SK-N-SH (cell line): ENCODE measurements at places on chromosomes 7 and 10.

- H3K4me1 ChIP-seq = no peaks in the 10 kb centered on the region
- H3K27me3 ChIP-seq = peaks cover 8% of the 10 kb centered on the region; the same call in 1 of the 2 replicates
- no peak for DNase-seq
- no peak overlapping the region for H3K4me3 ChIP-seq
Observed at GRCh38 chr7:17010637-17011300, 129.0 kb upstream of the AGR3 start.

DNA sequence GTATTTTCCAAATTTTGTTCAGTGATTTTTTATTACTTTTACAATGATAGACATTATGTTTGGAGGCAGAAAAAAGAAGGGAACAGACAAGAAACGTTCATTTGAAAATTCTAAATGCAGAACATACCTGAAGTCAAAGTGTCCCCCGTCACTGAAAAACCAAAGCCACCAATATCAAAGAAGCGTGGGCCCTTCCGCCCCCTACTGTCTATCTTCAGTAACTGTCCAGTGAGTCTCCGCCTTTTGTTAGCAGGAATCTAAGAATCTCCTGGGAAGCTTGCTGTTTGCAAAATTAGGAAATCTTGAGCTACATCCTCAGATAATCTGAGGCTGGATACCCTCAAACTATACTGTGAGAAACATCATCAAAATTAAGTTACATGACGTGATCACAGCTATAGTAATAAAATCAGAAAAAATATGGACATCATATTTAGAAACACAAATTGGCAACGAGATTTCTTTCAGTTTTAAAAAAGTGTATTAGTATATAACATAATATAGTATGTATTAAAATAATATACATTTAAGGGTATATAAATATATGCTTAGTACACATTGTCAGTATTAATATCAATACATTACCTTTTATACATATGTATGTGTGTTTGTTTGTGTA is 169.3 kb upstream of the AKR1E2 start:
- H3K27ac ChIP-seq = no peak overlapping the region
- H3K27me3 ChIP-seq = no peaks in the 10 kb centered on the region
- DNase-seq = peak; percentile 49
- H3K4me1 ChIP-seq = peaks cover 22% of the 10 kb centered on the region; the same call in 1 of the 2 replicates

- no peak overlapping the region for H3K4me3 ChIP-seq
- no peak overlapping the region for H3K27ac ChIP-seq
- no peaks in the 10 kb centered on the region for H3K4me1 ChIP-seq
- H3K36me3 ChIP-seq = no peaks in the 10 kb centered on the region
- no peak for DNase-seq
- H3K27me3 ChIP-seq = no peaks in the 10 kb centered on the region
Observed at GRCh38 chr7:23746629-23747028, 36.6 kb downstream of the STK31 start.

- no peaks in the 10 kb centered on the region for H3K4me1 ChIP-seq
- DNase-seq = no peak
- H3K4me3 ChIP-seq = no peak overlapping the region
- no peak overlapping the region for H3K27ac ChIP-seq
- H3K27me3 ChIP-seq = peaks cover 61% of the 10 kb centered on the region
Observed at GRCh38 chr7:151769188-151769821, 107.6 kb downstream of the PRKAG2 start.

DNA sequence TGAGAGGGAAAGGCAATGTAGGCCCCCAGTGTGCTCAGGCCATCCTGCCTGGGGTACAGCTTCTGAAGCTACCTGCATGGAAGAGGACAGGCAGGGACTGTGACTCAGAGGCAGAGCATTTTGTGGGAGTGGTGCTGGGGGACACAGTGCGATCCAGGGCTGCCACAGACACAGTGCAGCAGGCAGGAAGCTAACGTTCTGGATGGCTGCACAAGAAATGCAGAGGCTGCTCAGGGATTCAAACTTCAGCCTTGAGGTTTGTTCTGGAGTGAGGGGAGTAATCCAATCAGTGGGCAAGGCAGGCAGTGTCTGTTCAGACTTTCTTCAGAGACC is 648.0 kb upstream of the IGFBP3 start:
- no peaks in the 10 kb centered on the region for H3K36me3 ChIP-seq
- peak; percentile 12 for DNase-seq
- no peak overlapping the region for H3K4me3 ChIP-seq

DNA sequence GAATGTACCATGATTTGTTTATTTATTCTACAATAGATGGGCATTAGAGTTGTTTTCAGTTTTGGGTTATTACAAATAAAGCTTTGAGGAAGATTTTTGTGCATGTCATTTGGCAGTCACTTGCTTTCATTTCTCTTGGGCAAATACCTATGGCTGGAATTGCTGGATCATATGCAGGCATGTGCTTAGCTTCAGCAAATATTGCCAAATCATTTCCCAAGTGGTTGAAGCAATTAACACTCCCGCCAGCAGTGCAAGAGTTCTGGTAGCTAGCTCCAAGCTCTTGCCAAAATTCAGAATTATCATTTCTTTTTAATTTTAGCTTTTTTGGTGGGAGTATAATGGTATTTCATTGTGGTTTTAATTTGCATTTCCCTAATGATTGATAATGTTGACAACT is 32.9 kb upstream of the PCBD1 start:
- no peaks in the 10 kb centered on the region for H3K4me1 ChIP-seq
- no peaks in the 10 kb centered on the region for H3K36me3 ChIP-seq
- peaks cover 26% of the 10 kb centered on the region for H3K27me3 ChIP-seq
- H3K27ac ChIP-seq = no peak overlapping the region

DNA sequence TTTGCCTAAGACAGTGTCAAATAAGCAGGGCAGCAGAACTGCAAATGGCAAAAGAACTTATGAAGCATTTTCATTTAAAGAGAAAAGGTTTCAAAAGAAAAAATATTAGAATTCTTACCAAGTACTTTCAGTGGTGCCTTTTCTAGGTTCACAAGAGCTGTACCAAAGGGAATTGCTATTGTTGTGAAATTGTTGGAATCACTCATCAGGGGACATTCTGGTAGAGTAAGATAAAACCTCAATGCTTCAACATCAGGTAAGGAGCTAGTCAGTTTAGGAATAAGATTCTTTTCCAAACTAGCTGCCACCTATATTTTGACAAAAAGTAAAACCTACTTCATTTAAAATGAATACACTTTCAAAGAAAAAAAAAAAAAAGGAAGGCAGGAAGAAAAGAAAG is 85.0 kb downstream of the HERC4 start:
- no peaks in the 10 kb centered on the region for H3K27me3 ChIP-seq
- peaks cover 79% of the 10 kb centered on the region for H3K36me3 ChIP-seq
- no peak for DNase-seq
- H3K4me1 ChIP-seq = no peaks in the 10 kb centered on the region

- H3K27ac ChIP-seq = no peak overlapping the region
- no peaks in the 10 kb centered on the region for H3K4me1 ChIP-seq
- H3K4me3 ChIP-seq = no peak overlapping the region
- no peak for DNase-seq
Observed at GRCh38 chr10:113004069-113004618, 54.1 kb downstream of the TCF7L2 start.

- H3K27ac ChIP-seq = no peak overlapping the region
- H3K27me3 ChIP-seq = peaks cover 14% of the 10 kb centered on the region
- no peaks in the 10 kb centered on the region for H3K4me1 ChIP-seq
- DNase-seq = peak; percentile 14
- no peak overlapping the region for H3K4me3 ChIP-seq
Observed at GRCh38 chr7:43077732-43078391, 34.6 kb upstream of the HECW1 start.

DNA sequence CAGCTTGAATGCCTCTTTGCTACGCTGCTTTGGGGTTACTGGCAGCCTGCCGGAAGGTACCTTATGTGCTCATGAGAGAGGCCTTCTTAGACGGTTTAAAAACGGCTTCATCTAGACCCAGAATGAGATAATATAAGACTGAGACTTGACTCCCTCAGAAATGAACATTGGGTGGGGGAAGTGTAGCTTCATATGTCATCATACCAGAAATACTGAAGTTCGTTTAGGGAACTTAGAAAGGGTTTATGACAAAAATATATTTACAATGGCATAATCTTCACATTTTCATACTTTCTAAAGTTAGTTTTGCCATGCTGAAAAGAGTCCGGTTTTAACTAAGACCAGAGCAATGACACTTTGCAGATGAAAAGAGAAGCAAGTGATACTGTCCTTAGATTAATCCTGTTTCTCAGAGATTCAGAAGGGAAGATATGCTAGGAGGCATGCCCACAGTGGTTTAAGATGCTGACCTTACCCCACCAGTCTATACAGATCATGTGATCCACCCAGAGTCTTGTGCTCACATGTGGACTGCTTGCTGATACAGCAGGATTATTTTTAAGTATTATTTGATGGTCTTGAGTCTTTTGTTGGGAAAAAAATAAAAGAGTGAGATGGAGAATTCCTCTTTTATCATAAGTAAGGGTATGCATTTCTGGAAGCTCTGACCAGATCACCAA is 40.8 kb upstream of the HGF start:
- DNase-seq = no peak
- H3K4me1 ChIP-seq = peaks cover 5% of the 10 kb centered on the region
- H3K27ac ChIP-seq = no peak overlapping the region

DNA sequence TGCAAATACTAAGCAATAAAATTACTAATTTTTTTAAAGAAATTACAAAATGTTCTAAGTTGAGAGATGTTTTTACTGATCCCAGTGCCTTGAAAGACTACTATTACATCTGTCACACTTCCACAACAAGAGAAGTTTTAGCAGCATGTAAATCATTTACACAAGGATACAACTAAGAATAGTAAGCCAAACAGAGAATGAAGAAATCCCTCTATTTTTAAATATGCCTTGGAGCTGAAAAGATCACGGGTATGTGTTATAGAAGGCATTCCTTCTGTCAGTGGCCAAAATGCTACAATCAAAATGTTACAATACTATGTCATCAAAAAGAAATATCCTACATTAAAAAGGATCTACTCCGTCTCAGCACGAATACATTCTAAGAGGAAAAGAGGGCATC is 52.6 kb downstream of the LARP4B start:
- H3K36me3 ChIP-seq = peaks cover 48% of the 10 kb centered on the region
- H3K27ac ChIP-seq = no peak overlapping the region
- no peak for DNase-seq

DNA sequence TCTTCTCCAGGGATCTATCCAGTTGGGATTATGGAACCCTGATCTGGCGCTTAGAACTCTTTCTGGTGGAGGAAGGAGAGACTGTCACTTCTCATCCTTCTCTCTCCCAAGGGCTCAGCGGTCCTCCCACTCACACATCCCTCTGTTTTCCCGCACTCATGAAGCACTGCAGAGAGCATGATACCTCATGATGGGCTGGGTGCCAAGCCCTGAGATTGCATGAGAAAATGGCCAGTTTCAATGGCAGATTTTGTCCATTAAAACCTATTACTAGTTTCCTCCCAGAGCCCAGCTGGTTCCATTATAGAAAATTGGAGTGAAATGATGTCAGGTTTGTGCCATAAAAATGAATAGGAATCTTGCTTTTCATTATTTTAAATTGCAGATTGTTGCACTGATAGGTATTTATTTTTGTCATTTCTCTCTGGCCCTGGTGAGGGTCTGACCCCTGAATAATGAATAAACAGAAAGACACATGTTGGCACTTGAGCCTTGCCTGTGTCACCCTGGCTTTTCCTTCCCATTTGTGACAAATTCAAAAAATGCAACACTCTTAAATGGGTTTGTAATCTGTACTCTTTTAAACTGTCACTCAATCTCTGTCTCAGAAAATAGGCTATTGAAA is 1151.1 kb downstream of the TYW1 start:
- no peak overlapping the region for H3K27ac ChIP-seq
- H3K27me3 ChIP-seq = no peaks in the 10 kb centered on the region
- H3K36me3 ChIP-seq = no peaks in the 10 kb centered on the region
- no peak overlapping the region for H3K4me3 ChIP-seq

GRCh38 chr10:131077724-131078123 is 233.8 kb downstream of the TCERG1L start:
- H3K4me3 ChIP-seq = no peak overlapping the region
- no peaks in the 10 kb centered on the region for H3K36me3 ChIP-seq

GRCh38 chr10:88933564-88933963 is 19.0 kb downstream of the ACTA2 start:
- H3K4me1 ChIP-seq = peaks cover 7% of the 10 kb centered on the region
- no peak for DNase-seq
- no peak overlapping the region for H3K27ac ChIP-seq
- H3K27me3 ChIP-seq = no peaks in the 10 kb centered on the region
- H3K36me3 ChIP-seq = peaks cover 36% of the 10 kb centered on the region; the same call in 1 of the 2 replicates

DNA sequence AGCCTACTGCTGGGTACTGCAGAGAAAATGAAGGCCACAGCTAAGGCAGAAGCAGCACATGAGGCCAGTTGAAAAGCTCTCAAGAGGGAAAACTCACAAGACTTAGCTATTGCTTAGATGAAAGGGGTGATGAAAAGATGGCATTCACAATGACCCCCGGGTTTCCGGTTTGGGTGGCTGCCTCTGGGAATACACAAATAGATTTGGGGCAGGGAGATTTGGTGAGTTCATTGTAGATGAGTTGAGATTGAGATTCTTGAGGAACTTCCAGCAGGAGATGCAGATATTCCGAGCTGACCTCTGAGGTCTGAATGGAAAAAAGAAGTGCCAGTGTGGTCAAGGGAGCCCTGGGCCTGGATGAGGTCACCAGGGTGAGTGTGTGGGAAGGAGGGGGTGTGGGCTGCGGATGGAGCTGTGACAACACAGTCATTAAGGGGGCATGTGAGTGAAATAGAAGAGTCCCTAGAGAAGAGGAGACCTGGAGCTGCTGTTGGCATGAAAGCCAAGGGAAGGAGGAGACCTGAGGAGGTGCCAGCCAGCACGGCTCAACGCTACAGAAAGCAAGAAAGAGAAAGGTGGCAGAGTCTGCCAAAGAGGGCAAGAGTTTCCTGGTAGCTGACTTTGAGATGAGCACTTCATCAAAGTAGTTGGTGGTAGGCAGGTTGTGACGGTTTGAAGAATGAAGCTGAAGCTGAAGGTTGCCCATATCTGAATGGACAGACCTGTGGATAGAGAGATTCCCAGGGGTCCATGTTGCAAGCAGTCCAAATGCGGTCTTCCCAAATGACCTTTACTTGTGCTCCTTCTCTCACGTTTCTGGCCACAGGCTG is 43.7 kb downstream of the HIF1AN start:
- H3K27me3 ChIP-seq = peaks cover 46% of the 10 kb centered on the region
- no peak for DNase-seq
- no peaks in the 10 kb centered on the region for H3K36me3 ChIP-seq
- no peaks in the 10 kb centered on the region for H3K4me1 ChIP-seq
- no peak overlapping the region for H3K4me3 ChIP-seq
- H3K27ac ChIP-seq = no peak overlapping the region
